Astrocyte of the spinal cord (primary cell): ENCODE measurements at places on chromosomes 4 and X.
A peak's percentile ranks its signal among the peaks of the same experiment; 100 is the strongest.

DNA sequence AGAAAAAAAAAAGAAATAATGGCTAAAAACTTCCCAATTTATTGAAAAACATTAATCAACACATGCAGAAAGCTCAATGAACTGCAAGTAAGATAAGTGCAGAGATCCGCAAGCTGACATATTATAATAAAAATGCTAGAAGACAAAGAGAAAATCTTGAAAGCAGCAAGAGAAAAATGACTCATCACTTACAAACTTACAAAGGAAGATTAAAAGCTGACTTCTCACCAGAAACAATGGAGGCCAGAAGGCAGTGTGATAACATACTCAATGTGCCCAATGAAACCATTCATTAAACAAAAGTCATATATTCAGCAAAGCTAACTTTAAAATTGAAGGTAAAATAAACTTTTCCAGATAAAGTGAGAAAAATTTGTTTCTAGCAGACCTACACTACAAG lies 7.3 kb upstream of the BRWD3 start:
- DNase-seq, result peak; percentile 8

- no peak for DNase-seq
These were observed 42.4 kb upstream of the IL21 start for GRCh38 chr4:122663291-122663690.

- no peak for DNase-seq
These were observed 28.3 kb downstream of the CHRNA9 start for GRCh38 chr4:40363382-40363920.

GRCh38 chrX:24870143-24870542 lies 145.6 kb downstream of the ARX start:
- peak; percentile 60 for DNase-seq

- no peak for DNase-seq
These were observed 853.5 kb downstream of the TRIML1 start for GRCh38 chr4:188992706-188993105.

GRCh38 chr4:33837043-33837838 lies 2407.1 kb downstream of the ARAP2 start:
- peak; percentile 83 for DNase-seq

- DNase-seq, result peak; percentile 52
These were observed 2182.9 kb upstream of the TENM3 start for GRCh38 chr4:180060159-180060889.

DNA sequence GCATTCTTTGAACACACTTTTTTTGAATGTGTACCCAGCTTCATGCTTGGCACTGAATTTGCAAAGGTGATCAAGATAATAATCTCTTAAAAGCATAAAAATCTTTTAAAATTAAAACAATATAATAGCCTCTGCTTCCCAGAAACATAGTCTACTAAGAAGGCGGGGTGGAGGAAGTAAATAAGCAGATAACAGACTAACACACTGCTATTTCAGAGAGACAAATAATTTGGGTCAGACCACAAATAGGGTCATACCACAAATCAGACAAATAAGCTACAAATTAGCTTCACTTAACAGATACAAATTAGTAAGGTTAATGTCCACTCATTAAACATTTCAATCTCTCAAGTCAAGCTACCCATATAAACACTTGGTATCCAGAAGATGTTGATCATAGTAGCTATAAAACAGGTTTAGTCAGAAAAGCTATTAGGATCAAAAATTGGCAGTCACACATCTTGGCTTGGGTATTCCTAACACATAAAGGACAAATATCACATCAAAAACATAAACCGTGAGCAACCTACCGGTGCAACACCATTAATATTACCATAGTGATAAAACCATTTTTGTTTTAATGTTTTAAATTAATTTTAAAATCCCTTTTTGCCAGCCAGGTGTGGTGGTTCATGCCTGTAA lies 47.3 kb downstream of the PPP3CA start:
- no peak for DNase-seq

DNA sequence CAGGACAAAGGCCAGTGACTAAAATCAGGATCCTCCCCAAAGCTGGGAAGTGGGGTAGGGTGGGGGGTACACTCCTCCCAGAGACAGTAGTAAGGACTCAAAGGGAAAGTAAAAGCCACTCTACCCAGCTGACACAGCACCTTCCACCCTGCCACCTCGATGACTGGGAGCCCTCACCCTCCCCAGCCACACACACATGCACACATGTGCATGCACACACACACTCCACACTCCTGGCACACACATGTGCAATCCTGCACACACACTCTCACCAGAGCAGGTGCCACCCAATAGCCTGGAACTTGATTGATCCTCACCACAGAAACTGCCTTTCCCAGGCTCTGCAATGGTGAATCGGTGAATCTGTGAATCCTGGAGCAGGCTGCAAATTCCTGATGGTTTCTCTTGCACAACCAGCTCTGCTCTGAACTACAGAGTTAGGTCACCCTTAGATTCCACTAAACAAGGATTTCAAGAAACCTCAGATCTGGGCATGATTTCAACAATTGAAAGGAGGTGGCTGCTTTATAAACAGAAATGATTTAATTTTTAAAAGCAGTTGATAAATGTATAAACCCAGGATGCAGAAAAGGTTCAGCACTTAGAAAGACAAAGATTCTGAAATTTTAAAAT lies 21.5 kb downstream of the AMOT start:
- peak; percentile 77 for DNase-seq

- peak; percentile 22 for DNase-seq
These were observed 382.2 kb upstream of the IGFBP7 start for GRCh38 chr4:57492251-57492878.

DNA sequence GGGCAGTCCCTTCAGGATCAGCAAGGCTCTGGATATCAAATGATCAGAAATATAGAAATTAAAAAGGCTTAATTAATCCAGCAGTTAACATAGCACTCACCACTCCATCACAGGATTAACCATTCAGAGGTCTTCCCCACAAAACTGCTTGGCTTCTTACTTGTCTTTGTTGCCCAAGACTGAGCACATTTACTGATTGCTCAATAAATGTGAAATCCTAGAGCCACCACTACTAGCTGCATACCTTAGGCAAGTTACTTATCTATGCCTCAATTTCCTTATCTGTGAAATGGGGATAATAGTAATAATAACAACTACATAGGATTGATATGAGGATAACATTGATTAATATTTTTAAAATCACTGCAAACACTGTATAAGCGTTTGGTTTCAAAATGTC lies 124.2 kb downstream of the ARHGAP6 start:
- DNase-seq, result no peak

DNA sequence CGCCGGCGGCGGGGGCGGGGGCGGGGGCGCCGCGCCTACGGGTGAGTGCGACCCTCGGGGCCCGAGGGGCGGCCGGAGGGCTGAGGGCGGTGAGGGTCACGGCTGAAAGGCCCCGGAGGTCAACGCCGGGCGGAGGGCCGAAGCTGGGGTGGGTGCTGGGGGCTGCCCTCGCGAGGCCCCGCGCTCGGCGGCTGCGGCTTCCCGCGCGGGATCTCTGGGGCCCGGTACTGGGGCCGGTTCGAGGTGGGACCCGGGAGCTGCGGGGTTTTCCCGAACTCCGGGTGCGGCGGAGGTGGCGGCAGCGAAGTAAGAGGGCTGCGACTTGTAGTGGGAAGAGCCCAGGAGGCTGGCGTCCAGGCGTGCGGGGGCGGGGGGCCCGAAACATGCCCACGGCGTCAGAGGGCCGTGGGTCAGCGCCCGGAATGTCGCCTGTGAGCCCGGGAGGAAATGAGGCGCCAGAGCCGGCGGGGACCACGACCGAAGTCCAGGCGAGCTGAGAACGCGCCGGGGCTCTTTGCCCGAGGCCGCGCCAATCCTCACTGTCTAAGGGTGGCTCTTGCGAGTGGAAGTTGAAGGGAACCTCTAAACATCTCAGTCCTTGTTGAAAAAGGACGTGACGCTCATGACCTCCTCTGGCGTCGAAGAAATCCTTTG lies 407 bp downstream of the IL13RA1 start:
- DNase-seq, result peak; percentile 19

DNA sequence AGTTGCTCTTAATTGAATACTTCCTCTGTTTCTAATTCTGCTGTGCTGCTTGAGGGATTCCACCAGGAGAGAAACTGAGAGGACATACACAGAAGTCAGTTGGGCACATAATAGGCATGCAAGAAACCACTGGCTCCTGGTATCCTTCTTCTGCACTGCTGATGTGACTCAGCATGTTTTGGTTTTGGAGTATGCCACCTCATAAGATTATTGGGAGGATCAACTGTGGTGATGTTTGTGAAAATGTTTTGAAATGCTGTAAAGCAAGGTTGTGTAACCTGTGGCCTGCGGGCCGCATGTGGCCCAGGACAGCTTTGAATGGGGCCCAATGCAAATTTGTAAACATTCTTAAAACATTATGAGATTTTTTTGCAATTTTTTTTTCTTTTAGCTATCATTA lies 119.6 kb downstream of the GATB start:
- peak; percentile 43 for DNase-seq

DNA sequence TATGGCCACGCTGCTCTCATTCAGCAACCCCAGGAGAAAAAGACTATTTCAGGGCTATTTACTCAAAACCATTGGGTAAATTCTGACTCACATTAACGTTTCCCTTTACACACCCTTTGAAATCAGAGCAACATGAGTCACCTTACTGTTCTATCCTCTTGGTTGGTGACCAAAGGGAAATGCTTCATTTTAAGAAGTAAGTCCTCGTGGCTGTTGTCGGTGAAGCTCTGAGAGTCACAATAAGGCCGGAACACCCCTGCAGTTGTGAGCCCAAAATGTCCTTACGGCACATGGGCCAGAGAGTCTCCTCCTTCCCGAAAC lies 56.3 kb upstream of the SPRY1 start:
- DNase-seq, result peak; percentile 91

DNA sequence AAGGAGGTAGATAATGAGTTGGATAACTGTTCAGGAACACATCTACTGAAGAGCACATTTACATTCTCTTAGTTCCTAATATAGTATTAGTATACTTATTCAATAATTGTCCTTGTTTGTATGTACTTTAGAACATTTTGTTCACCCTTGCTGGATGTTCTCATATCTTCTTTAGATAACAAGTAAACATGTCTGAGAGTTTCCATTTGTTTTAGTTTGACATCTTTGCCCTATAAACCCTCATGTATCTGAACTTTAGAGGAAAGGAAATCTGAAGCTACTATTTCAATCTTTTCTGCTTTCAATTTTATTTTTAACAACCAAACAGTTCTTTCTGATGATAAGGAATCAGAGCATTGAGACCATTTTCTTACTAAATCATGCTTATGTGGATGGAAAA lies 518.6 kb downstream of the RPA4 start:
- DNase-seq, result no peak

GRCh38 chr4:2795893-2796848 lies 3.3 kb downstream of the SH3BP2 start:
- peak; percentile 64 for DNase-seq

DNA sequence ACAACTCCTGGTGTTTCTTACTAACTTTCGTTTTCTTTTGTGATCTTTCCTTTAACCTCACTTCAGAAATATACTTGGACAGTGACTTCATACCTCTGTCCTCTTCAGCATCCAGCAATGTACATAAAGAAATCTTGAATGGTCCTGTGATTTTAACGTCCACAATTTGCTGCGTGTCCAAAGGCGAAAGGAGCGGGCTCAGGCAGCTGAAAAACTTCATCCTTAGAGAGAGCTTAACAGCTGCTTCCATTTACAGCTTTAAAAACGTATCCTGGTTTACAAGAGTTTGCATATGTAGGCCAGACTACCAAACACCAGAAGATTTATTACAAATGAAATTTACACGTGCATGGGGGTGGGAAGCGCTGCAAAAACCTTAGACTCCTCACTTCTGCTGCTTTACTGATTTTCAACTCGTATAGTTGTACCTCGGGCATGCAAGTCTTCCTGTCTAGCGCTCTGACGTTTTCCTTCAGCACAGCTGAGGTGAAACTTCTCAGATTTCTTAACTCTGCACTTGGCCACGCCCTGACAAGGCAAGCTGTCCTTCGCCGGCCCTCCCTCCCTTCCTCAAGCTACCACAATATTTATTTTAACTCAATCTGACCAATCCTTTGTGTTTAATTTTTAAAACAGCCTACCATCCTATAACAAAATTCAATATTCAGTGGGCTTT lies 406.4 kb downstream of the FAM47A start:
- DNase-seq, result peak; percentile 31

- DNase-seq, result no peak
These were observed 59.1 kb downstream of the IGFBP7 start for GRCh38 chr4:57051095-57051494.

GRCh38 chr4:67342291-67342690 lies 203.0 kb downstream of the CENPC start:
- no peak for DNase-seq

DNA sequence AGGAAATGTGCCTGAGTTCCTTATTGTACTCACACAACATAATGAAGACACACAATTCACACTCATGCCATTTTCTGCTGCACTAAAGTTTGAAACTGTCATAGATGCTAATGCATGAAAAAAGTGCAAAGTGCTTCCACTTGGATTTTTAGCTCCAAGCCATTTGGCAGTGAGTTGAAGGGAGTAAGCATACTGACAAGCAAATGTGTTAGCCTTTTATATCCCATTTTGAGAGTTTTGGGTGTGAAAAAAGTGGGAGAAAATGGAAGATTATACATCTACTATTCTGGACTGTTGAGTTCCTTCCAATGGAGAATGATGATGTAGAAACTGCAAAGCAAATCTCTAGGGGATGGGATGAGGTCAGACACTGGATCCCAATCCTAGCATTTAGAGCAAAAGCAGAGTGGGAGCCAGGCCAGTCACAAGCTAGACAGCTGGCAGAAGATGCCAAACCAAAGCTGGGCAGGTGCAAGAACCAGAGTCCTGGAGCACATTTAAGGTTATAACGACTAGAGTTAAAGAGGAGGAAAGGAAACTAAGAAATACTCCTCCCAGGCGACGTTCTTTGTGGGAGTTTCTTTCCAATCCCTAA lies 216.8 kb downstream of the FBXO8 start:
- no peak for DNase-seq

DNA sequence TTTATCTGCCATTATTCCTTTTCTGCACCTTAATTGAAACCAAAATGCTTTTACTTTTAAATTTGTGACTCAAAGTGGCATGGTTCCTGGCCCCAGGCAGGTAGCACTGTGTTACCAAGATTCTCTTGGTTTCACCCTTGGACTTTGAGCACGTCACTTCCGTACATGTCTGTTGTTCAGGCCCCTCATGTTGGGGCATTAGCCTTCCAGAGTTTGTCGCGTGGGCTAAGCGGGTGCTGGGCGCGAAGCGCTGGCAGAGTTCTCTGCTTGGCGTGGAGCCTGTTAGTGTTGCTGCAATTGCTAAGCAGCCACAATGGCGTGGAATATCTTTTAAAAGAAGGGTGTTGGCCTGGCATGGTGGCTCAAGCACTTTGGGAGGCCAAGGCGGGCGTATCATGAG lies 14.0 kb upstream of the TADA2B start:
- no peak for DNase-seq

- no peak for DNase-seq
These were observed 3.7 kb downstream of the ZFP92 start for GRCh38 chrX:153414856-153415510.

GRCh38 chrX:8738588-8739189 lies 6.8 kb upstream of the ANOS1 start:
- DNase-seq, result peak; percentile 51

DNA sequence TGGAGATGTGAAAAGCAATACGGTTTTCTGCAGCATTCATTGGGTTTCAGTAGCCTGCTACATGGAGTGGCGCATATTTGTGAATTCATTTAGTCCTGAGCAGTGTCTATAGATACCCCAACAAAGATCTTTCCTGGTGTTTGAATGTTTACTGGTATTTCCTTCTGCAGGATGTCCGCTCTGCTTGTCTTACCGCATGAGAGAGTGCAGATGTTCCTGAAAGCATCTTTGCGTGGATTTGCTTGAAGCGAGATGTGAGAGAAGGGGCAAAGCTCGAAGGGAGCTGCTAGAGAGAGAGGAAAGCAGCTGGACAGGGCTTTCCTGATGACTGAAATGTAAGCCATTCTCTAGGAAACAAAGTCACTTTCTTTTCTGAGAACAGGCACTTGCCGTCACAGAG lies 40.9 kb upstream of the GYPA start:
- DNase-seq, result no peak

- DNase-seq, result no peak
These were observed 35.3 kb upstream of the JADE3 start for GRCh38 chrX:46876901-46877300.
